ENCODE measurements at places on chromosomes 1 and 21.

DNA sequence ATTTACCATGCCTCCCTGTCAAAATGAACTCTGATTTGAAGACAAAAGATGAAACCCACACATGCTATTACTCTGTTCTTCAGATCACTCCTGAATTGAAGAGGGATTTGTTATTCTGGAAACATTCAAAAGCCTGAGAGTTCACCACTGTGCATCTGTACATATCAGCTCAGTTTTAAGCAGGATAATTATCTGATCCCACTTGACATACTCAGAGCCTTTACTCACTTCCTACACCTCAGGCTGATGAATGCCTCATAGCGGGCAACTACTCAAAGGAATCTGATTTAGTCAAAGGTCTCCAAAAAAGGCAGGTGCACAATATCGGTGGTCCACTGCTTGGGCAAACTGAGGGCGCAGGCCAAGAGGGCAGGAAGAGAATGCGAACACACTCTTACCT lies 47.5 kb upstream of the LPAR3 start:
- no peak for DNase-seq

- no peak for DNase-seq
Observed at GRCh38 chr1:214515544-214516433, 35.6 kb downstream of the PTPN14 start.

GRCh38 chr1:2241820-2242219 lies 13.7 kb downstream of the SKI start:
- DNase-seq, result no peak

GRCh38 chr1:53550201-53550741 lies 91.1 kb downstream of the DMRTB1 start:
- DNase-seq, result no peak

DNA sequence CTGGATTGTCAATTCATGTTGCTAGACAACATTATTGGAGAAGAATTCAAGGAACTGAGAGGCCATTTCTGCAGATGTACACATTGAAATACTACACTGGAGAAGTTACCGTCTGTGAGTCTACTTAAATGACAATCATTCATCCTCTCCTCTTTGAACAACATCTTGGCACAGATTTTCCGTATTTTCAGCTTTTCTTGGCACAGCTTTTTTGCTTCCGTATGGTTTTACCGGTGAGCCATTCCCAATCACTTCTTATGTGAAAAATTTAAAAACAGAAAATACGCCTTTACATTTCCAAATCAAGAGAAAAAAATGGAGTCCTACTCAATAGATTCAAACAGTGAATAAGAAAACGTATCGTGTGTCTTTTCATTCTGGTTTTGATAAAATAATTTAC lies 1493.7 kb downstream of the AMY1C start:
- no peak for DNase-seq

DNA sequence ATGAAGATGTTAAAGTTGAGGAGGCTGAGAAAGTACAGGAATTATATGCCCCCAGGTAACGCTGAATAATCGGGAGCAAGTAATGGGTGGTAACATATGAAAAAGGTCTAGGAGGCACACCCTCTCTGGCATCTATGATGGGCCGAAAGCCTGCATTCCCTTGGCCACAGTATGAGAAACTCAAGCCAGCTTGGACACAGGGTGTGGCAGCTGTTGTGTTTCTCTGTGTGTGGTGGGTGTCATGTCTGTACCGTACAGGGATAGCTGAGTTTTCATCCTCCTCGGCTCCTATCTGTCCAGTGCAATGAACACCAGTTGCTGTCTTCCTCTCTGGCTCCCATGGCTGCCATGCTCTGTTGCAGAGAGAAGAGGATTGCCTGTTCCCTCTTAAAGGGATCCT lies 32.9 kb downstream of the NBPF3 start:
- no peak for DNase-seq

GRCh38 chr1:4115191-4115900 lies 215.3 kb upstream of the C1orf174 start:
- no peak for DNase-seq

DNA sequence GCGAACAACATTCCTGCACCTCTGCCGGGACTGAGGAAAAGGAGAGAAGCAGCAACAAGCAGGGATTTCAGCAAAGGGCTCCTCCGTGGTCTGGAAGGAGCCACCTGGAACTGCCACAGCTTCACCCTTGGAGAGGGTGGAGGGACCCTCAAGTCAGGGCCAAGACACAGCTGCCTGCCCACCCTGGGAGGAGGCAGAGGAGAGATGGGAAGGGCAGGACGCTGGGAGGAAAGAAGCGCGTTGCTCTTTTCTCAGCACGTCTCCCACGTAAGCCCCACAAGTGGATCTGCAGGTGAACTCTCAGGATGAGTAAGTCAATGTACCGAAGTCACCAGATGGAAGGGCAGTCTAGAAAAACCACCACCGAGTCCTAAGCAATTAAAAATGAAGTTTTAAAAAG lies 39.6 kb downstream of the SLC19A1 start:
- DNase-seq, result no peak

DNA sequence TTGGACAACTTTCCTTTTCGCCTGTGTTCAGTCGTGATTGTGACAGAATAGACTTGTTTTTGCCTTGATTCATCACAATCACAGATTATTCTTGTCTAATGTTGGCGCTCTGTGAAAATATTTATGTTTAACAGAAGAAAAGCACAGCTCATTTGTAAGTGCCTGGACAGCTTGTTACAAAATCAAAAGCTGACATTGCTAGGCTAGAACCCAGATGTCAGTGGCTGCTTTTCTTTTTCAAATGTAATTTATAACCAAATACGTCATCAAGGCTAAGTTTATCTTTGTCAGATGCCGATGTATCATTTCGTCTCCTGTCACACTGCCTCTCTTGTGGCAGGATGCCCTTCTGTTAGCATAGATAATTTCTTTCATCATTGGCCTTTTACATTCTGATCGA lies 1227.3 kb downstream of the PLA2G4A start:
- DNase-seq, result no peak

Measured in NCI-H1930 (cell line).